CD4-positive, alpha-beta T cell treated with Interleukin-15 for 1 hour (primary cell): ENCODE measurements at places on chromosomes 7 and 10.

DNA sequence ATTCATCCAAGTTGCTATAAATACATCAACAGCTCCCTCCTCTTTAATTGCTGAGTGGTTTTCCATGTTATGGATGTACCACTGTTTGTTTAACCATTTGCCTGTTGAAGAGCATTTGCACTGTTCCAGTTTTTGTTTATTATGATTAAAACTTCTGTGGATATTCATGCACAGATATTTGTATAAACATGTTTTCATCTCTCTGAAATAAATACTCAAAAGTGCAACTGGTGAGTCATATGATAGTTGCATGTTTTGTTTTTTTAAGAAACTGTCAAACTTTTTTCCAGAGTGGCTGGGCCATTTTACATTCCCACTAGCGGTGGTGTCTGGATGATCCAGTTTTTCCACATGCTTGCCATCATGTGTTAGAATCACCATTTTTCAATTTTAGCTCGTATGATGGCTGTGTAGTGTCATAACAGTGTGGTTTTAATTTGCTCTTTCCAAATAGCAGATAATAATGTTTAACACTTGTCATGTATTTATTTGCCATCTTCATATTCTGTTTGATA, 33.6 kb downstream of the MEOX2 start:
- no peak for DNase-seq

DNA sequence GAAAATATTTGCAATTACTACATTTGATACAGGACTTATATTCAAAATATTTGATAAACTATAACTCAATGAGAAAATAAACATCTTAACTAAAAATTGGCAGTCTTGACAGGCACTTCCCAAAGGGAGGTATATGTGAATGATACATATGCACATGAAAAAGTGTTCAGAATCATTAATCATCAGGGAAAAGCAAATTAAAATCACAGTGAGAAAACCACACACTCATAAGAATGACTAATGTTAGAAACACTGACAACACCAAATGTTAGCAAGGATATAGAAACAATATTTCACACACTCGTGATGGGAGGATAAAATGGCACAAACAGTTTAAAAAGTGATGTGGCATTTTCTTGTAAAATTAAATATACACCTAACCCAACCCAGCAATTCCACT, 4.1 kb upstream of the VPS26A start:
- DNase-seq, result no peak

GRCh38 chr10:62390497-62391176, 16.5 kb downstream of the ZNF365 start:
- DNase-seq, result no peak

DNA sequence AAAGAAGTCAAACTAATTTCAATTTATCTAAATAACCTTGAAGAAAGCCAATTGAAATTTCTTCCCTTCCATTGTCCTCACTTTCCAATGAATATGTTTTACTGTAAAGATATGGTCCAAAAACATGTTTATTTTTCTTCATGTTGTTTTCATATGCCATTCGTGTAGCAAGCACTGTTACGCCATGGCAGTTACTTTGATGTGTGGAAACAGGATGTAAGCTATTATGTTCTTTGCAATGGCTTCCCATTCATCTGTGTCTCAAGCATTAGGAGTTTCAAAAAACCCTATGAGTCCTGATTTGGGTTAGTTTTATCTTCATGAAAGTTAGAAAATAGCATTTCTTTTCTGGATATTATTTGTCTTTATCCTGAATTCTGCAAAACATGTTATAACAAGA, 31.0 kb downstream of the GPR141 start:
- no peak for DNase-seq

DNA sequence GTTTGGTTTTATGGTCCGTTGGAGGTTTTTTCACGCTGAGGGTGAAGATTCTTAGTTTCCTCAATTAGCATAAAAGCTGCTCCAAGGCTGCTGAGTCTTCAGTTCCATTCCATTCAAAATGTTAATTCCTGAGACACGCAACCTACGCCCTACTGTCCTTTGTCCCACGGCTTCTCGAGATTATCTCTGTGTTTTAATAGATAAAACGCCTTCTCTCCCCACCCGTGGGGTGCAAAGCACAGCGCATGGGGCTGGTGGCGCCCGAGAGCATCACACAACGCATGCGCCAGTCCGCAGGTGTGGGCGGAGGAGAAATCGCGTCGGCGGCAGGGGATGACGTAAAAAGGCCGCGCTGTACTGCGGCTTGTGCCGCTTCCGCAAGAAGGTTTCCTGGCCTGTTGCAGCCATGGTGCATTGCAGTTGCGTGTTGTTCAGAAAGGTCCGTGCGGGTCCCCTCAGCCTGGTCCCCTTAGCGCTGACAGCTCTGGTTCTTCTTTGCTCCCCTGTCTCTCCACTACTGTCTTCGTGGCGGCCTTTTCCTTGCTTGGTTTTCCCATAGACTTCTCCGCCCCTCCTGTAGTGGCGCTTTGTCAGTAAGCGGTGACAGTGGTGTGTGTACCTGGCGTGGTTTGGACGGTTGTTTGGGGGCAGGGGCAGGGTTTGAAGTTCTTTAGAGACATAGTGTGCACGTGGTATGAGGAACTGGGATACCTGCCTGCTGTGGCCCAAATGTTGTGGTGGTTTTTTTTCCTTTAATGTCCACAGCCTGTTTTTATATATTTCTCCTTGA, at the start of gene GTPBP10:
Gene GTPBP10 (plus strand): TSS at position 381 of the 790 bp plus-strand sequence. CDS start 26 bp downstream, at position 407.
- DNase-seq, result peak; percentile 95
